ENCODE measurements at places on chromosomes 12 and 14. TPM values are rescaled to one million over a fixed set of nuclear protein-coding genes. Genes with fewer than 3 reads are reported as not detected.
A peak's percentile ranks its signal among the peaks of the same experiment; 100 is the strongest.

SLCO1B1 gene
- total RNA-seq = not detected

C12orf60 gene
- total RNA-seq = 0.82 TPM

ZCRB1 gene
- 24.5 TPM for total RNA-seq

TAPBPL gene
- total RNA-seq = 22.6 TPM

A2M gene
- 3.9 TPM for total RNA-seq

TMX1 gene
- 19.8 TPM for total RNA-seq

UBE3B gene
- 43.5 TPM for total RNA-seq

ASCL1 gene
- total RNA-seq = not detected

KRT6C gene
- not detected for total RNA-seq

STX2 gene
- total RNA-seq = 22.0 TPM

TAS2R46 gene
- 2.7 TPM for total RNA-seq

FIGNL2 gene
- 2.0 TPM for total RNA-seq

DNA sequence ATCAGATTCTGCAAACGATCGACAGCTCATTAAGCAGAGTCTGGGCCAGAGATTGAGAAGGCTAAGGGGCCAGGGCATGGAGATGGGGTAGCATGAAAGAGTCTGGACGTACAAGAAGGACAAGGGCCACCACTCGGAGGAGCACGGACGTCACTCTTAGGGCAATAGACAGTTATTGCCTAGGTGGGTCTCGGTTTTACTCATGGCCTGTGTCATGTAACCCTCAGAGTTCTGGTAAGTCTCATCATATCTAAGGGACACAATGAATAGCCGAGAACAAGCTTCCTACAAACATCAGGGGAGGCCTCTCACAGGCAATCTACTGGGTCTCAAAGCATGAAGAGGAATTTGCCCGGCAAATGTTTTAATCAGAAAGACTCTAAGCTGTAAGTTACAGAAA is 30.4 kb upstream of the ITPK1 start:
- DNase-seq = no peak
- no peaks in the 10 kb centered on the region for H3K36me3 ChIP-seq
- H3K4me1 ChIP-seq = no peaks in the 10 kb centered on the region
- peaks cover 16% of the 10 kb centered on the region for H3K27me3 ChIP-seq
- no peak overlapping the region for H3K27ac ChIP-seq

DNA sequence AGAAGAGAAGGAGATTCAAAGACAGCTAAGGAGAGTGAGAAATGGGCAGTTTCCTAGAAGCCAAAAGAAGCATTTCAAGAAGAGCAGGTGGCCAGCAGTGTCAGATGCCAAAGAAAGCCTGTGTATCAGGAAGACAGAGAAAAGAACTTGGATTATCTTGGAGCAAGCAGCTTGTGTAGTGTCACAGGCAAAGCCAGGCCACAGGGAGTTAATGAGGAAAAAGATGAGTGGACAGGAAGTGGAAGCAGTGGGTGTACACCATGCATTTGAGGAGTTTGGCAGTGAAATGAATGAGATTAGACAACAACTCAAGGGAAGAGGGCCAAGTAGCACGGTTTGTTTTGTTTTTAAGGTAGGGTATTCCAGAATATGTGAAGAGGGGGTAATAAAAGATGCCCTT is 5.6 kb upstream of the MYH7 start:
- no peak overlapping the region for H3K27ac ChIP-seq
- no peaks in the 10 kb centered on the region for H3K4me1 ChIP-seq
- H3K36me3 ChIP-seq = no peaks in the 10 kb centered on the region
- no peak overlapping the region for H3K4me3 ChIP-seq

- no peak overlapping the region for H3K4me3 ChIP-seq
- no peak for DNase-seq
- peaks cover 29% of the 10 kb centered on the region for H3K36me3 ChIP-seq
- H3K27me3 ChIP-seq = no peaks in the 10 kb centered on the region
Observed at GRCh38 chr12:107655281-107656065, 30.1 kb upstream of the PWP1 start.

GRCh38 chr14:21070610-21071224 is 613 bp downstream of the ARHGEF40 start:
- no peaks in the 10 kb centered on the region for H3K36me3 ChIP-seq
- H3K27ac ChIP-seq = no peak overlapping the region
- peaks cover 71% of the 10 kb centered on the region for H3K27me3 ChIP-seq
- H3K4me1 ChIP-seq = peaks cover 7% of the 10 kb centered on the region
- no peak for DNase-seq
- H3K4me3 ChIP-seq = peak overlapping the region; percentile 63

DNA sequence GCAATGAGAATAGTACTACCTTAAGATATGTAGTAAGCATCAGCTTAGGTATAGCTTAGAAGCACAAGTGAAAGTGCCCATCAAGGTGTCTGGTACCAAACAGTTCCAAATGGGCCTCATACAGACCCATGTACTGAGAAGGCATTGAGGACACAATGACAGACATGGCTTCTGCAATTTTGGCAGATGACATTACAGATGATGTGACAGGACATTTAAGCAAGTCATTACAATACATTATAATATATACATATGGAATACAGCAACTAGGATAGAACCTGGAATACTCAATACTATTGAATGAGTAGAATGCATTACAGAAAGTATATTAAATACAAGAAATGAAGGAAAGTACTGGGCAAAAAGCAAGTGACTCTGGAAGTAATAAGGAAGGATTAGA is 256.4 kb downstream of the GXYLT1 start:
- DNase-seq = no peak
- no peak overlapping the region for H3K27ac ChIP-seq
- no peaks in the 10 kb centered on the region for H3K27me3 ChIP-seq
- no peak overlapping the region for H3K4me3 ChIP-seq

- no peaks in the 10 kb centered on the region for H3K27me3 ChIP-seq
- H3K4me3 ChIP-seq = no peak overlapping the region
- H3K27ac ChIP-seq = no peak overlapping the region
- H3K36me3 ChIP-seq = no peaks in the 10 kb centered on the region
- no peak for DNase-seq
Observed at GRCh38 chr12:30019366-30020140, 235.8 kb upstream of the TMTC1 start.

GRCh38 chr12:121530600-121531355 is 50.0 kb downstream of the KDM2B start:
- peak overlapping the region; percentile 69 for H3K27ac ChIP-seq
- peaks cover 47% of the 10 kb centered on the region for H3K4me1 ChIP-seq
- no peaks in the 10 kb centered on the region for H3K36me3 ChIP-seq
- DNase-seq = peak; percentile 67

GRCh38 chr12:16349131-16349460 is 1.7 kb downstream of the MGST1 start:
- no peaks in the 10 kb centered on the region for H3K36me3 ChIP-seq
- H3K4me3 ChIP-seq = no peak overlapping the region
- no peaks in the 10 kb centered on the region for H3K4me1 ChIP-seq
- no peak overlapping the region for H3K27ac ChIP-seq
- H3K27me3 ChIP-seq = no peaks in the 10 kb centered on the region

DNA sequence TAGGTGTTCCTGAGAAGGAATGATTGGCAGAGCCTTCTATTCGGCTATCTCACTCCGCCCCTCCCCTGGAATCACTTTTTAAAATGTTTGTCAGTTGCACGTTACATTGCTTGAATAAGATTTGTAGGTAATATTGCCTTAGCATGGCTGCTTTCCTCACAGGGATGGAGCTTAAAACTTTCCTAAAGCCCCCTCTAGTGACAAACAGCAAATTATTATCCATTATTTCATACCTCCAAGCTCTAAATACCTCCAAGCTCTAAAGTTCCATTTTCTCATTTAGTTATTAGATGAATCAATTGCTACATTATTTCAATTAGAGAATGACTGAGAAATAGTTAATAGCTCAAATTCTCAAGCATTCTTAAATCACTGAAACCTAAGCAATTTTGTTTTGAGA is 5.1 kb upstream of the SPATA7 start:
- no peak overlapping the region for H3K27ac ChIP-seq
- H3K4me3 ChIP-seq = no peak overlapping the region
- peaks cover 2% of the 10 kb centered on the region for H3K27me3 ChIP-seq
- DNase-seq = no peak
- H3K36me3 ChIP-seq = no peaks in the 10 kb centered on the region

- H3K4me3 ChIP-seq = no peak overlapping the region
- DNase-seq = no peak
- H3K4me1 ChIP-seq = no peaks in the 10 kb centered on the region
- no peaks in the 10 kb centered on the region for H3K27me3 ChIP-seq
- peaks cover 26% of the 10 kb centered on the region for H3K36me3 ChIP-seq
Observed at GRCh38 chr12:112166051-112167015, 41.0 kb downstream of the TRAFD1 start.

DNA sequence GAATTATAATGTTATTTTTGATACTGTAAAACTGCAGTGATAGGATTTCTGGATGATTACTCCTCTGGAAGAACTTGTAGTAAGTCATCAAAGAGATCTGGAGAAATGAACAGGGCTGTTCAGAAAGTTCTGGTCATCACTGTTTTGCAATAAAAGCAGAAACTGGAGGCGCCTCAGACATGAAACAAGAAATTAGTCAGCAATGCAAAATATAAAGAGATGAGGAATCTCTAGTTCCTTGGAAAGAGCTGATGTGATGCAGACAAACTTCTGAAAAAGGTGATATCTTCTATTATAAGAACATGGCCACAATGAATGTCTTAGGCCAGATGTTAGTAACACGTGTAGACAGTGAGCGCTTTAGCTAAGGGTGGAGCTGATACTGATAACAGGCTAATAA is 9.5 kb downstream of the ACIN1 start:
- H3K27ac ChIP-seq = no peak overlapping the region
- no peaks in the 10 kb centered on the region for H3K27me3 ChIP-seq
- DNase-seq = no peak

DNA sequence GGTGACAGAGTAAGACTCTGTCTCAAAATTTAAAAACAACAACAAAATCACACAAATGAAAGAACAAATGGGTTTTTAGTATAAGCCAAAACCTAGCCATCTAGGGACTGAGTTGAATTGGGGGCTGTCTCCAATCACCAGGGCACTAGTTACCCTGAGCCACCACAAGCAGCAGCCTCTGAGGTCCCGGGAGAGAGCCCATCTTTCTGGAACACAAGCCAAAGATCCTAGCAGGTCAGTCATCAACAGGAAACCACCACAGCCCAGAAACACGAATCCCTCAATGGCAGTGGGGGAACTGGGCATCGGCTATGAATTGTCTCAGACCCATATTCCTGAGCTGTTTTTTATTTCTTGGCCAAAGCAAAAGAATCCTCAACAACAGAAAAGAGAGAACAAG is 75.3 kb downstream of the KDM2B start:
- H3K36me3 ChIP-seq = peaks cover 30% of the 10 kb centered on the region
- H3K4me1 ChIP-seq = no peaks in the 10 kb centered on the region
- H3K4me3 ChIP-seq = no peak overlapping the region
- no peak for DNase-seq
- H3K27me3 ChIP-seq = no peaks in the 10 kb centered on the region
- no peak overlapping the region for H3K27ac ChIP-seq

DNA sequence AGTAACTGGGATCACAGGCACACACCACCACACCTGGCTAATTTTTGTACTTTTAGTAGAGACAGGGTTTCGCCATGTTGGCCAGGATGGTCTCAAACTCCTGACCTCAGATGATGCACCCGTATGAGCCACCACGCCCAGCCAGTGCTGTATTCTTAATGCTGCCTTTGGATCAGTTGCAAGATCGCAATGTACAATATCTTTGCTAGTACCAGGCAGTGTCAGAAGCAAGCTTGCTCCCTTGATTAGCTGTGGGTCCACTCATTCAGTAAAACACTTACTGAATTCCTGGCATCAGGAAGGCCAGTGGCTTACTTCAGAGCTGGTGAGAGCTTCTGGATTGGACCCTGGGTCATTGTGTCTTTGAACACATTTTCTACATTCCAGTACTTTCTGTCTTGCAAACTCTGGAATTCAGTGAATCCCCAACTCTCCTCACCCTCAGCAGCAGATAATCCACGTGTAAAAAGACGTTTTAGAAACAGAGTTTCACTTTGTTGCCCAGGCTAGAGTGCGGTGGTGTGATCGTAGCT is 1183.7 kb downstream of the AACS start:
- H3K4me1 ChIP-seq = no peaks in the 10 kb centered on the region
- no peak overlapping the region for H3K4me3 ChIP-seq
- H3K27me3 ChIP-seq = no peaks in the 10 kb centered on the region
- DNase-seq = no peak

- no peak overlapping the region for H3K27ac ChIP-seq
- H3K27me3 ChIP-seq = peaks cover 17% of the 10 kb centered on the region
- H3K4me3 ChIP-seq = no peak overlapping the region
Observed at GRCh38 chr14:36646664-36647416, 14.8 kb upstream of the PAX9 start.

- no peak overlapping the region for H3K27ac ChIP-seq
- no peak overlapping the region for H3K4me3 ChIP-seq
- peaks cover 9% of the 10 kb centered on the region for H3K27me3 ChIP-seq
Observed at GRCh38 chr12:33223956-33224355, 215.7 kb downstream of the SYT10 start.

GRCh38 chr12:67237231-67237630 is 31.9 kb upstream of the CAND1 start:
- H3K27me3 ChIP-seq = no peaks in the 10 kb centered on the region
- no peaks in the 10 kb centered on the region for H3K4me1 ChIP-seq
- DNase-seq = no peak

DNA sequence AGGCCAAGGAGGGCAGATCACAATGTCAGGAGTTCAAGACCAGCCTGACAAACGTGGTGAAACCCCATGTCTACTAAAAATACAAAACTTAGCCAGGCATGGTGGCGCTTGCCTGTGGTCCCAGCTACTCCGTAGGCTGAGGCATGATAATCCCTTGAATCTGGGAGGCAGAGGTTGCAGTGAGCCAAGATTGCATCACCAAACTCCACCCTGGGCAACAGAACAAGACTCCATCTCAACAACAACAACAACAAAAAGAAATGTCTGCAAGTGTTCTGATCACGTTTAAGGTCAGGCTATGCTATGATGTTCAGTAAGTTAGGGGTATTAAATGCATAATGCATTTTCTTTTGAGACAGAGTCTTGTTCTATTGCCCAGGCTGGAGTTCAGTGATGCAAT is 6.7 kb upstream of the PLD4 start:
- H3K36me3 ChIP-seq = no peaks in the 10 kb centered on the region
- no peak for DNase-seq
- no peak overlapping the region for H3K27ac ChIP-seq
- H3K4me1 ChIP-seq = no peaks in the 10 kb centered on the region

DNA sequence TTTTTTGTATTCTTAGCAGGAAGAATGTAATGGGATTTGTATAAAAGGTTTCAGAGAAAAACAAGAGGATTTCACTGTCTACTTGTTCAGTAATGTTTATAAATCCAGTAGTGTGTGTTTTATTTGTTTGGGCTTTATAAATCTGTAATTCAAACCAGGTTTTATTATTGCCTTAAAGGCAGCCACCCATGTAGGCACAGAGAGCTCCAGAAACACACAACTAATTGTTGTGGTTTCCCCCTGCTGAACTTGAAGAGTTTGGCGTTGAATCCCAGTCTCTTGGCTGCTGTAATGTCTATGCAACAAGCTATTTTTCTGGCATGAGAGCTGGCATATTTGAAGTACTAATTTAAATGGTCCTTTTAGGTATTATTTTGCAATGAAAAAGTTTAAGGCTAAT is 63.4 kb upstream of the SLCO1C1 start:
- H3K27ac ChIP-seq = no peak overlapping the region
- no peak for DNase-seq
- no peaks in the 10 kb centered on the region for H3K4me1 ChIP-seq
- no peaks in the 10 kb centered on the region for H3K36me3 ChIP-seq

- no peak overlapping the region for H3K4me3 ChIP-seq
- H3K27me3 ChIP-seq = peaks cover 7% of the 10 kb centered on the region
- H3K36me3 ChIP-seq = no peaks in the 10 kb centered on the region
Observed at GRCh38 chr14:97179573-97179972, 382.4 kb downstream of the VRK1 start.

GRCh38 chr14:70086685-70087379 is 101.9 kb downstream of the SLC8A3 start:
- no peak overlapping the region for H3K4me3 ChIP-seq
- H3K36me3 ChIP-seq = no peaks in the 10 kb centered on the region
- no peaks in the 10 kb centered on the region for H3K27me3 ChIP-seq

All from T-cell (primary cell).